Iris pigment epithelial cell (primary cell): ENCODE measurements at places on chromosomes 5 and 9.

DNA sequence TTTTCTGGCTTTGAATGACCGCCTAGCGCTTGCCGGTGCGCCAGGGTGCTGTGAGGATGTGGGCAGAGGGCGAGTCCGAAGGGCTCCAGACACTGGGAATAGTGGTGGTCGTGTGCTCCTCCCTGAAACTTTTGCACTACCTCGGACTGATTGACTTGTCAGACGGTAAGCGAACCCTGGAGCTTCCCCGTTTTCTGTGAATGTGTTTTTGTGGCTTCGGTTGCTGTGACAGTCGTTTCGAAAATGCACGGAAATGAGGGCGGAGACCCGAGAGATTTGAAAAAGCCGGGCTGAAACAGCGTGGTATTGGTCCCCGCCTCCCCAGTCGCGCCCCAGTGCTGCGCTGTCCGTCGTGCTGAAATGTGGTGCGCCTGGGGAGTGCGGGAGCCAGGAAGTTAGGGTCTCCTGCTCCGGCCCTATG is 102.5 kb upstream of the GABRP start:
- peak; percentile 49 for DNase-seq

- no peak for DNase-seq
Measured at GRCh38 chr5:146126068-146126467, 20.7 kb upstream of the PLAC8L1 start.

GRCh38 chr5:36880761-36881160 is 4.2 kb downstream of the NIPBL start:
- DNase-seq, result no peak

- peak; percentile 31 for DNase-seq
Measured at GRCh38 chr5:30572279-30572678, 621.2 kb upstream of the CDH6 start.

- peak; percentile 95 for DNase-seq
Measured at GRCh38 chr5:122259995-122260394, 52.0 kb upstream of the SNCAIP start.

DNA sequence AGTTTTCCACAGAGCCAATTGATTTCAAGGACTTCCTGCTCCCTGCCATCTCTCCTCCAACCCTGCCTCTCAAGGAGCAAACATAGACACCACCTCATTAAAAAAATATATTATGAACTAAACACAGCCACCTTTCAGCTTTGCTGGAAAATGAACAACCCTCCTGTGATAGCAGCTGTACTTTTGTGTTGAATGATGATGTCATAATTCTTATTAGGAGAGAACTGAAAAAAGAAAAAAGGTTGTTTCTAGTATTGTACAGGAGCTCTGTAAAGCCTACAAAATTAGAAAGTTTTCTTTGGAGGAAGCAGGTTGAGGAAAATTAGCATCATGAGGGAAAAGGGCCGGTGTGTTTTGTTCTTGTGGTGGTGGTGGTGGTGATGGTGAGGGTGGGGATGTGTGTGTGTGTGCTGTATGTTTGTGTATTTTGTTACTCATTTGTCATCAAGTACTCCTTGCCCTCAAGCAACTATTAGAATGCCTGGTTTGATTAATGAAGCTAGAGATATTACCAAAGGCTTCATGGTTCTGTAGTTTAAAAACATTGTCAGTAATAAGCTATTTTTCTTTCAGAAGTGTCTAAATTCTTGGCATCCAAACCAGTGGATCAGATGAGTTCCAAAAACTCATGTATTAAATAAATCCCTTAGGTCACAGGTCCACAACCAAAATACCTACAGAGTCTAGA is 405.9 kb downstream of the TLE4 start:
- DNase-seq, result no peak

GRCh38 chr9:101586651-101587050 is 8.1 kb downstream of the PPP3R2 start:
- peak; percentile 16 for DNase-seq

GRCh38 chr5:71810471-71811195 is 91.6 kb downstream of the CARTPT start:
- no peak for DNase-seq

GRCh38 chr5:117614408-117614807 is 1039.8 kb upstream of the SEMA6A start:
- DNase-seq, result no peak

DNA sequence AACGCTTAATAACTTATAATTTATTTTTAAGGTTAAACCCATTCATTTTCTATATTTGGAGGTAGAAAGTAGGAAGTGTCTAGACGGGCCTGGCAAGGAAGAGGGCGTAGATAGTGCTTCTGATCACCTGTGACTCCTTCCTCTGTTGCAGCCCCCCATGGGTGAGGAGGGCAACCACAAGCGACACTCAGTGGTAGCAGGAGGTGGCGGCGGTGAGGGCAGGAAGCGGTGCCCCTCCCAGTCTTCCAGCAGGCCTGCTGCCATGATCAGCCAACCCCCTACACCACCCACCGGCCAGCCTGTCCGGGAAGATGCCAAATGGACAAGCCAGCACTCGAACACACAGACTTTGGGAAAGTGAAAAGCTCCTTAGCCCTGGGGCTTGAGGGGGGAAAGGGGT is 36.7 kb downstream of the FAXDC2 start:
- no peak for DNase-seq
